ENCODE measurements at places on chromosomes 16 and 17.

- no peak for DNase-seq
Observed at GRCh38 chr17:82913304-82914043, 73.7 kb upstream of the ZNF750 start.

- no peak for DNase-seq
Observed at GRCh38 chr16:2742323-2743006, 10.0 kb upstream of the SRRM2 start.

DNA sequence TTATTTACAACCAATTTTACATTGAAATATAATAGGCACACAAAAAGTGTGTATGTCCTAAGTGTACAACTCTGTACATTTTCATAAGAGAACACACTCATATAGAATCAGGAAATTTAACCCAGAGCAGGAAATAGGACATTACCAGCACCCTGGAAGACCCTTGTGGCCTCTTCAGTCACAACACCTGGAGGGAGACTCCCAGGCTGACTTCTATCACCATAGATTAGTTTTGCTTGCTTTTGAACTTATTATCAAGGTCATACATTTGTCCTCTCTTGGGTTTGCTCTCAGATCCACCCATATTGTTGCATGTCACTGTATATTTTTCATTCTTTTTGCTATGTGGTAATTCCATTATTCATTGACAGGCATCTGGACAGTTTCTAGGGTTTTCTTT lies 5.8 kb downstream of the RIPOR1 start:
- no peak for DNase-seq

- no peak for DNase-seq
Observed at GRCh38 chr16:1990351-1991134, 773 bp downstream of the SYNGR3 start.

DNA sequence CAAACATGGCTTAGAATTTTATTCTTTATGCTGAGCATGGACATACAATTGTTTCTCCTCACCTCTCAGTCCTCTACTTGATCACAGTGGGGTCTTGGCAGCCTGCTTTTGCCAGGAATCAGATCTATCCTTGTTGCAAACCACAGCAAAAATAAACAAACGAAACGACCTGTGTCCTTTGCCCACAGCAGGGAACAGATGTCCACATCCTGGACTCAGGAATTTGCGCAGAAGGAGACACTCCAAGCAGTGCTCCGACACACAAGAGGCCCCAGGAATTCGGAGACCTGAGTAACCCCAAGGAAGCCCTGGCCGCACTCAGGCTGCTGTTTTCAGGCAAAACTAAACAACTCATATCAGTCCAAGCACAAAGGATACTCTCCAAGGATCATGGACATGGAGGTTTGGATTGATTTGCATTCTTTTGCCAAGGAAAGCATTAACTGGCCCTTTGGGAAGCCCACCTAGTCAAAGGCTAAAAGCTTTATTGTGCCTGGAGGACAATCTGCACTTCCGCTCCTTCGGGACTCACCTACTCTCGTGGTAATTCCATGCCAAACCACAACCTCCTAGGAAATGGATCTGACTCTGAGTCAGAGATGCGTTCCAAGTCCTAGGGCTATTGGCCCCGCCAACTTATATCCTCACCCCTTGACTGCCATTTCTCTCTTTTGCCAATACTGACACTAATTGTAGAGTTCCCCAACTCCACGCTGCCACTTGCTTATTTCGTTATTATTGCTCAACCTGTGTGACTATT lies 271.1 kb upstream of the CDH11 start:
- no peak for DNase-seq

GRCh38 chr16:84005391-84005790 lies 37.2 kb downstream of the SLC38A8 start:
- no peak for DNase-seq

- DNase-seq: no peak
Observed at GRCh38 chr16:25171390-25171789, 45.4 kb upstream of the AQP8 start.

DNA sequence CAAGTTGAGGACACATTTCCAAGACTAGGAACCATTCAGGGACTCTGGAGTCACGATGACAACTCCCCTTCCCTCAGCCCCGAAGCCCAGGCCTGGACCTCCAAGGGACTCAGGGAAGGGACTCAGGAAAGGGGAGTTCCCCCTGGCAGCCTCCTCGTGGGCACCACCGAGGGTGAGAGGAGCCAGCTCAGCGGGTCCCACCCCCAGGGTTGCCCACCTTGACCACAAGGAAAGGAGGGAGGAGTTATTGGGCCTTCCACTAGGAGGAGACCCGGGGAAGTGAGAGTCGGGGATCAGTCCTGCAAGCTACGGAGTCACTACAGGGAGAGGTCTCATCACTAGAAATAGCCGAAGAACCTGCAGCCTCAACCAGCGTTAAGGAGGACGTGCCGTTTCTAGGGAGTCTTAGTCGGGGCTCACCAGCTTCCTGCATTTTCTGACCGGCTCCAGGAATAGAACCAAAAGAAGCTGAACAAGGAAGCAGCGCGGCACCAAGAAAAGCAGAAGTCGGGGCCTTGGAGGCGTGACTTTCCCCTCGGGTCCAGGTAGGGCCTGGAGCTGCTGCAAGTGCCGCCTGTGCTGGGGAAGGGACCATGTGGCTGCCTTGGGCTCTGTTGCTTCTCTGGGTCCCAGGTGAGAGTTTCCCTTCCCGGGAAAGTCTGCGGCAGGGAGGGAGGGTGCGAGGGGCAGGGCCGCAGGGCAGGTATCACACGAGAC lies at the start of gene CD300A:
Gene CD300A, plus strand, starts transcription at position 524 of the 717 bp plus-strand sequence. Its CDS starts 70 bp downstream, at position 594.
- no peak for DNase-seq

DNA sequence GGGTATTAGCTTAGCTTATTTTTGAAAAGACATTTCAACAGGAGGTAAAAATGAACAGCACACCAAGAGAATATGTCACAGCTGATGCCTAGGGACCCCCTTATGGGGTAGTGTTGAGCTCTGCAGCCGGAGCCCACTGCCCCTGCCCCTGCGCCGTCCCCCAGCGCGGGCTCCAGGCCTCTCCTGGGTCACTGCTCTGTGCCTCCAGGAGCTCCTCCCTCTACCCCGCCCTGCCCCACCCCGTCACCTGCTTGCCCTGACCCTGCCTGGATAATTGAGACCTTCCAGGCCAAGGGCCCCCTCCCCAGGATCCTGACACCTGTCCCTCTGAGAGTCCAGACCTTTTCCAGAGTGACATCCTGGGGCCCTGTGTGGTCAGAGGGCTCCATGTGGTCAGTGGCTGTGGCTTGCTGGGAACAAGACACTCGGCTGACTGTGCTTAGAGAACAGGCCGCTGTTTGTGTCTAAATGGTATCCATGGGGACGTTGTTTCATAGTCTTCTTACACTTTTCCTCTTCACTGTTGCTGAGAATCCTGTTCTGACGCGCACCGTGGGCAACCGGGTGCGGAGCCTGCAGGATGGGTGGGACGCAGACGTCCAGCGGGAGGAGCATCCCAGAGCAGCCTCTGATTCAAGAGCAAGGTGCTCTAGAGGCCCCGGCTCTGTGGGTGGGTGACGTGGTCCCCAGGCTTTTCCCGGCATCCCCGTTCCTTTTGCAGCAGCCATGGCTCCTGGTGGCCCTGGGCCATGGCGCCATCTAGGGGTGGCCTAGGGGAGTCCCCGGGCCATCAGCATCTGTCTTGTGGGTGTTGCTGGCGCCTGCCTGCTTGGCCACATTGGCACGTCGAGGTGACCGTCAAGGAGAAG lies 20.0 kb upstream of the WFIKKN1 start:
- no peak for DNase-seq

- no peak for DNase-seq
Observed at GRCh38 chr17:17155568-17155967, 50.6 kb downstream of the PLD6 start.

- DNase-seq: no peak
Observed at GRCh38 chr17:79160980-79161636, 86.5 kb downstream of the ENGASE start.

- no peak for DNase-seq
Observed at GRCh38 chr16:66251476-66252160, 114.9 kb upstream of the CDH5 start.

DNA sequence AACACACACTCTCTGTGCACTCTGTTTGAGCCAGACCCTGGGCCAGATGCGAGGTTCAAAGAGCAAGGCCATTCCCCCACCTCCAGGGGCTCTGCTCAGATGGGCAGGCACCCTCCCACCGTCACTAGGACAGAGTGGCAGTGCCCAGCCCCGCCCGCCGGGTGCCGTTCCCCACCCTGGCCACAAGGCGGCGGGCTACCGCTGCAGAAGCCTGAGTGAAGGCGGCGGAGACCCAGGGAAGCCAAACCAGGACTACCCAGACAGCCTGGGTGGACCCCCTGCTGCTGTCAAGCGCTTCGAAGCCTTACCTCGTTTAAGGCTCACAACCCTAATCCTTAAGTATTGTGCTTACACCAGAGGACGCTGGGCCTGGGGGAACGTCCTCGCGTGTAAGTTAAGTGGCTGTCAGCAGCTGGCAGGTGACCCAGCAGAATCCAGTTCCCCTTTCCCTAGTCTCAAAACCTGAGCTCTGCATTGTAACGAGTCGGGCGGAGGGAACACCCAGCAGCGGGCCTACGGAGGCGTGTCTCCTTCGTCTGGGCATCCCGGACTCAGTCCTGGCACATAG lies 4.5 kb downstream of the ARHGAP27 start:
- DNase-seq: peak; percentile 99

GRCh38 chr16:12752159-12752558 lies 51.5 kb downstream of the CPPED1 start:
- DNase-seq: no peak

DNA sequence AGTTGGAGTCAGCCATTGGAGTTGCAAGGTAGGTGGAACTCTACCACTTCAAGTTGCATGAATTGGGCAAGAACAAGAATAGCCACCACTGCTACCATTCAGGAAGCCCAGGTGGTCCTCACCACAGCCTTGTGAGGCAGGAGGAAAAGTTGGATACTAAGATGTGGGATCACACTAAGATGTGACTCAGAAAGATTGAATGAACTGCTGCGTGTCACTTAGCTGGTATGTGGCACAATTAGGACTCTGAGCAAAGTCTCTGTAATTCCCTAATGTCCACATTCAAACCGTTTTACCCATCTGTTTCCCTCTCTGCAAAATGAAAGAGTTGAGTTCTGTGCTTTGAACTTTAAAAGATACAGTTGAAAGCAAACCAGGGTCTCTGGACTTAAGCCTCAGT lies 44.7 kb upstream of the HS3ST3A1 start:
- DNase-seq: no peak

- no peak for DNase-seq
Observed at GRCh38 chr16:11101695-11102522, 154.1 kb downstream of the SOCS1 start.

DNA sequence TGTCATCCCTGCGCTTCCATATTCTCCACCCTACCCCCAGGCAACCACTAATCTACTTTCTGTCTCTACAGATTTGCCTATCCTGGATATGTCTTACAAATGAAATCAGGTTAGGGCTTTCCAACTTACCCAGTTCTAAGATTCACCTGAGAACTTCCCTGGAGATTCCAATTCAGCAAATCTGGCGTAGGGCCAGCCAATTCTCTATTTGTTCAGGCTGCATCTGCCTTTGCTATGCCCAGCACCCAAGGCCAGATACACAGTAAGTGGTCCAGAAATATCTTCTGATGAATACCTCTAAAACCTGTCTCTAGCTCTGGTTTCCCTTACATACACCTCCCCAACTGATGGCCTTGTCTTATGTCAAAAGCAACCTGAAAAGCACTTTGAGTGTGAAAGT lies 10.4 kb upstream of the CTCF start:
- no peak for DNase-seq

- DNase-seq: no peak
Observed at GRCh38 chr16:20673882-20674683, 23.4 kb downstream of the ACSM1 start.

GRCh38 chr16:80940069-80940856 lies 66.4 kb downstream of the CMC2 start:
- DNase-seq: no peak

DNA sequence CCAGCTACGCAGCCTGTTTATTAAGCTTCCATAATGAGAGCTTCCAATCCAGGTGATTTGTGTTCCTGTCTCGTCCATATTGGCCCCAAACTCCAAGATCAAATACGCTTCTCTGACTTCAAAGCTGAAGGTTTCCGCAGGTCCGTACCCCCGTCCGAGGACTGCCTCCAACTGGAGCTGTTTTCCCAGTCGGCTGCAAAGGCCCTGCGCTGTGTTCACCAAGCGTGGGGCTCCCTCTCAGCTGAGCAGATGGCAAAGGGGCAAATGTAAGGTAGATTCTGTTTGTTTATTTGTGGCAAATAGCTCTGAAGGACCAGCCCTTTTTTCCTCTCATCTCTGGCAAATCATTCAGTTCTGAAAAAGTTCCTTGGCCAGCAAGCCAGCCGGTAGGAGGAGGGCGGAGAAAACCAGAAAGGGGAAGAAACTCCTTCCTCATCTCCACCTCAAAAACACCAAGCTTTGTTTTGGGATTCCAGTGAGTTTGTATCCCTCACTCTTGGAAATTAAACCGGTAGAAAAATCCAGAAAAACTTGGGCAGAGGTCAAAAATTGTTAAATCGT lies 35.2 kb downstream of the NXN start:
- DNase-seq: no peak

DNA sequence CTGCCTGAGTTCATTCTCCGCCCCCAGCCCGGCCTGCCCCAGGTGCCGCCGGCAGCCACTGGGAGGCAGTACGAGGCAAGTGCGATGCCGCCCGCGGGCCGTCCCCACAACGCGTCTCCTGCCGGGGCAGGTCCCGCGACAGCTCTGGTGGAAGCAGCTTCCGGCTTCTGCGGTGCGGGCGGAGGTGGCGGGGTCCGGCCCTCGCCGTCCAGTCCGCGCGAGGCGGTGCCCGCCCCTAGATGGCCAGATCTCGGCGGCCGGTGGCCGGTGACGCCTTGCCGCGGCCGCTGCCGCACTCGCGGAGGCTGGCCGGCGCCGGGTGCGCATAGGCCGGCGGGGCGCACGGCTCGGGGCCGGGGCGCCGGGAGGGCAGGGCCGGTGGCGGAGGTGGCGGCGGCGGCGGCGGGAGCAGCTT lies 1.8 kb downstream of the GJD3 start:
- no peak for DNase-seq

GRCh38 chr17:28270055-28270454 lies 48.9 kb upstream of the TMEM97 start:
- DNase-seq: no peak

DNA sequence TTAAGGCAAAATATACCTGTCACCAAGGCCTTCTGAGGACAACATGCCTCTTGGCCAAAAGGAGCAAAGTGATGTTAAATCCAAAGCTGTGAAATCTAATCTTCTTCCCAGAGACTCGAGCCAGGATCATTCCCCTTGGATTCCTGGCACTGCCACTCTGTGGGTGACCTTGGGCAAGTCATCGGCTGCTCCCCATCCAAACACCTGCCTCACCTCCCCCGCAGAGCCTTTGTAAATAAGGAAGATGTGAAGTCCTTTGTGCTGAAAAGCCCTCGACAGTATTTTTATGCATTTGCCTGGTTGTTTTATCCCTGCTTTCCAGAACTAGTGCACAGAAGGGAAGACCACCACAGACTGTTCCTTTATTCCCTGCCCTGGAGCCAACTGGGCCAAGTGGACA lies 5.4 kb upstream of the CEP295NL start:
- DNase-seq: no peak

Data from H54 (cell line).